NCI-H1105 (cell line): ENCODE measurements at places on chromosomes 4 and X.
A peak's percentile ranks its signal among the peaks of the same experiment; 100 is the strongest.

GRCh38 chr4:121767166-121767565 lies 2.2 kb upstream of the SMIM43 start:
- no peak for DNase-seq

DNA sequence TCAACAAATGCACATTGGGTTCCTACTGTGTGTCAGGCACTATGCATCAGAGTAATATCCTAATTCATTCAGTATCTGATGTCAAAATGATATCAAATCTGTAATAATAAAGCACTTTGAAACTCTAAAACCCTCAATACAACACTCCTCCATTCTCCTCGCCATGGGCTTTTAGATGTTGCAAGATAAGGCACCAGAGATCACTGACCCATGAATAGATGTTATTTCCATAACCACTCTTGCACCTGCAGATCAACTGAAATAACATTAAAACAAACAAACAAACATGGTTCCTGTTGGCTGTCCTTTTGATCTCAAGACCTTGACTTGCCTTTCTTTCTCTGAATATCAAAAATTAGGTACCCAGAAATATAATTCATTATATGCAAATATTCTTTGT lies 100.2 kb downstream of the MAB21L2 start:
- peak; percentile 22 for DNase-seq

DNA sequence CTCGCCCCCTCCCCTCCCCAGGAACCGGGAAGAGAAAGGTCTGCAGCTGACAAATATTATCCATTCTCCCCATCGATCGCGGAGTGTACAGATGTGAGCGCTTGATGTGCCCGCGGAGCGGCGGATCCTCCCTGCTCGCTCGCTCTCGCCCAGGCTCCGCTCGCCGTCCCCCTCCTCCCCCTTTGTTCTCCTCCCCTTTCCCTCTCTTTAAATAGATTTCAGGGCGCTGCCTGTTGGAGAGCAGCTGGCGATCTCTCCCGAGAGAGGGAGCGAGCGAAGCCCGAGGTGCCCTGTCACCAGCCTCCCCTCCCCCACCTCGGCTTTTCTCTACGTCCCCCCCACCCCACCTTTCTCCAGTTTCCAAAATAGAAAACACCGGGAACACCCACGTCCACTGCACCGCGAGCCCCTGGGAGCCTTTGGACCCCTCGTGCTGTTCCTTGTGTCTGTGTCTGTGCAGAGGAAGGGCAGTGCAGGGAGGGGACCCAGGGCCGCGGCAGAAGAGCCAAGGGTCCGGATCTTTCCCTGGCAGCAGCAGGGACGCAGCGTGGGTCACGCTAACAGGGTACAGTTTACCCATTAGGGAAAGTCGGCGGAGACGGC lies 56.6 kb upstream of the BCOR start:
- DNase-seq: peak; percentile 81

DNA sequence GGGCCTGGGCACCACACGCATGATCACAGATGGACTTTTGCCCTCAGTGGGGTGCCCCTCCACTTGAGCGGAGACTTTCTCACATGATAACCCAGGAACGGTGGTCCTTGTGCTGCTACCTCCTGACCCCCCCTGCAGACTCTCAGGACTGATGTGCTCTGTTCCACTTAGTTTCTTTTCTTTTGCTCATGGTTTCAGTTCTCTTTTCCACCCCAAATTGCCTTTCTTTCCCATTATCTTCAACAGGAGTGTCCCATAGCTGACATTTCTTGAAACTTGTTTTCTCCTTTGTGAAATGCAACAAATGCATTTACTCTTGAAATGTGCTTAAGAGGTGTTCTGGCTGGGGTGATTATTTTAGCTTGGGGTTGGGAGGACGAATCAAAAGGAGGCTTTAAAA lies 9.0 kb downstream of the MPC1L start:
- DNase-seq: no peak

- DNase-seq: no peak
Observed at GRCh38 chr4:159227984-159228383, 125.1 kb downstream of the RAPGEF2 start.

- peak; percentile 31 for DNase-seq
Observed at GRCh38 chr4:38387348-38387747, 276.7 kb upstream of the KLF3 start.

DNA sequence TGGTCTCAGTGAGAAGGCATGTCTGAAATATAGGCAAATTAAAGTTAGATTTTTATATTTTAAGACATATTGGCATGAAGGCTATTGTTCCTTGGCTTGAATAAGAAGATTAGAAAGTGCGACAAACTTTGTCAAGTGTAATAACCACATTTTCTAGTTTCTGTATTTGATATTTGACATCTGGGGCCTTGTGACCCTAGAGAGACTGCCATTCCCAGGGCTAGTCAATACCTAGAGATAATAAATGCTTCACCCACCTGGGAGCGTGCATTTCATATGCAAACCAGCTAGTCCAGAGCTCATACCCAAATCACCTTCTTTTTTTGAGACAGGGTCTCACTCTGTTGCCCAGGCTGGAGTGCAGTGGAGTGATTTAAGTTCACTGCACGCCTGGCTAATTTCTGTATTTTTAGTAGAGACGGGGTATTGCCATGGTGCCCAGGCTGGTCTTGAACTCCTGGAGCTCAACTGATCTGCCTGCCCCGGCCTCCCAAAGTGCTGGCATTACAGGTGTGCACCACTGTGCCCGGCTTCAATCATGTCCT lies 62.6 kb downstream of the COQ2 start:
- no peak for DNase-seq

GRCh38 chr4:8285976-8286718 lies 16.6 kb downstream of the HTRA3 start:
- no peak for DNase-seq

- DNase-seq: no peak
Observed at GRCh38 chr4:113586072-113586471, 175.5 kb downstream of the CAMK2D start.

DNA sequence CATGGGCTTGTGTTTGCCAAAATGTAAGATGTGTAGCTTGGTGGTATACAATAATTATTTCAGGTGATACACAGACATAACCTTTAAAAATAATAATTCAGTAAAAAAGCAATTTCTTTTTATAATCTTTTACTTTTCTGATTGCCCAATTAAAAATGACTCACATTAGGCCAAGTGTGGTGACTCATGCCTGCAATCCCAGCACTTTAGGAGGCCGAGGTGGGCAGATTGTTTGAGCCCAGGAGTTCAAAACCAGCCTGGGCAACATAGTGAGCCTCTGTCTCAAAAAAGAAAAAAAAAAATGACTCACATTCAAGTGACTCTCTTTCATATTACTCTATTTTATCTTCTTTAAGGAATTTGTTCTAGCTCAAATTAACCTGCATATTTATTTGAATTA lies 449.4 kb upstream of the HTR2C start:
- DNase-seq: no peak

DNA sequence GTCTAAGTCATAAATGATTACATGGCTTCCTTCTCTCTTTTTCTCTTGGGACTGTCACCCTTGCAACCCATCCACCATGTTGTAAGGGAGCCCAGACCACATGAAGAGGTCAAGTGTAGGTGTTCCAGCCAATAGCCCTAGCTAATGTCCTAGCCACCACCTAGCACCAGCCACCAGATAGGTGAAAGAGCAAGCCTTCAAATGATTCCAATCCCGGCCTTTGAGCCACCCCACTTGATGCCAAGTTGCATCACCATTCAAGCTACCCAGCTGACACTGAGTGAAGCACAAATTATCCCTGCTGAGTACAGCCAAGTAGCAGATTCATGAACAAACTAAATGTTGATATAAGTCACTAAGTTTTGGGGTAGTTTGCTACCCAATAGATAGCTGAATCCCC lies 274.3 kb downstream of the BCOR start:
- DNase-seq: no peak

DNA sequence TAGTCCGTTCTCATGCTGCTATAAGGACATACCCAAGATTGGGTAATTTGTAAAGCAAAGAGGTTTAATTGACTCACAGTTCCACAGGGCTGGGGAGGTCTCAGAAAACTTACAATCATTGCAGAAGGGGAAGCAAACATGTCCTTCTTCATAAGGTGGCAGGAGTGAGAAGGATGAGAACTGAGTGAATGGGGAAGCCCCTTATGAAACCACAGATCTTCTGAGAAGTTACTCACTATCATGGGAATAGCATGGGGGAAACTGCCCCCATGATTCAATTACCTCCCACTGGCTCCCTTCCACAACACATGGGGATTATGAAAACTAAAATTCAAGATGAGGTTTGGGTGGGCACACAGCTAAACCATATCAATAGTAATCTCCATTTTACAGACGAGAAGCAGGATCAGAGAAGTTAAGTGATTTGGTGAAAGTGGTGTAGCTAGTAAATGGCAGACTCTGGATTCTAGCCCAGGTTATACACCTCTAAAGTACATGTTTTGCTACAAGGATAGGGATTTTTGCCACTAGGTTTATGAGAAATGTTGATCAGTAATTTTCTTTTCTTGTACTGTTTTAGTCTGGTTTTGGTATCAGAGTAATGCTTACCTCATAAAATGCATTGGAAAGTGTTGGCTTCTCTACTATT lies 47.3 kb upstream of the C1GALT1C1 start:
- DNase-seq: no peak

DNA sequence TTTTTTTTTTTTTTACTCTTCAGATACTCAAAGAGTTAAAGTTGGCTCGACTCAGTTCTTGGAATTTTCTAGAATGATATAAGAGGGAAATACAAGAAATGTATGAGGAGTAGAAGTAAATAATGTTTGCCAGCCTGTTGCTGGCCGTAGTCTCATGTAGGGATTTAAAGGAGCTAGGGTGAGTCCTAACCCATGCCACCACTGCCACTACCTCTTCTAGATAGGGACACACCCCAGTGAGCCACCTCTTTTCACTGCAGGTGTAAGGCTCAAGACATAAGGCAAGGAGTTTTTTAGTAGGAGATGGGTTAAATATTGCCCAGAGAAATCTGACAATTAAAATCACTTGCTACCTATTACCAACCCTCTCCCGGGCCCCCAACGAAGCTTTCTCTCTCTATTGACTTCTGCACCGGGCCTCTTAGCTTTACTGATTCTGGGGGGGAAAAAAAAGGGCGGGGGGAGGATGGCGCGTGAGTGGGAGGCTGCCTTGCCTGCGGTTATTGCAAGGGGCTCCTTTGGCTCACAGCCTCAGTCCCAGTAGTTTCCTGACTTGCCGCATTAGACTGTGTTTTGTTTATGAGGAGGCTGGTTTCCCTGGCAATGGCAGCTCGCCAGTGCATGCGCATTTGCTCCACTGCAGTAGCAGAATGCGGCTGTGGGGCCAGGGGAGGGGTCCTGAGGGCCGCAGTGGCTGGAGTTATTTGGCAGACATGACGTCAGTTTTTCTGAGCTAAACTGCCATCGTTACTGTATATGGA lies 3.0 kb downstream of the LINC00632 start:
- peak; percentile 19 for DNase-seq

DNA sequence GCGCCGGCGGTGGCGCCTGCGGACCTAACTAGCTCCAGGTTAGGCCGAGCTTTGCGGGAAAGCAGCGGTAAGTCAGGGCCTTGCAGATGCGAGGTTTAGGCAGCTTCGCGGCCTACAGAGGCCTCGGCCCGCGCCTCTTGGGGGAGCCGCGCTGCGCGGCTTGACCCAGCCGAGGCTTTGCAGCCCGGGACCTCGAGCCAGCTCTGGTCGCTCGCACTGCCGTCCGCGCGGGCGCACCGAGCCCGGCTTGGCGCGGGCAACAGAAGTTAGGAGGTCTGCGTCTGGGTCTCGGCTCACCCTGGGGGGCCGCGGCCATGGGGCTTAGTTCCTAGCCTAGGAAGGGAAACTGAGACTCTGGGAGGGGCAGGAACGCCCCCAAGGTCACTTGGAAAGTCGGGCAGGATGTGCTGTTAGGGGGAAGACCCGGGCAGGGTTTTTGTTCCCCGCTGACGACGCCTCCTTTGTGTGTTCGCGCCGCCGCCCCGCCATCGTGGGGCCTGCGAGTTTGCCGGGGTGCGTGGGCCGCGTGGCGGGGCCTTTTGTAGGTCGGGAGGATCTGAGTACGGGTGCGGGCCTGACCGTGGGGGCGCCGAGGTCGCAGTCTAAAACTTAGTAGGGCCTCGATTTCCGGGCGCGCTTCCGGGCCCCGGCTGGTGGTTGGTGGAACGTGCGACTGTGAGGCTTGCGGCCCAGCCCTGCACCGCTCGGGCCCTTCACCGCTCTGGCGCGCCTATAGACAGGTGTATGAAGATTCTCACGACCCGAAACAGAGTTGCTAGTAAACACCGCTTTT lies 482 bp downstream of the RNF4 start:
- DNase-seq: no peak

DNA sequence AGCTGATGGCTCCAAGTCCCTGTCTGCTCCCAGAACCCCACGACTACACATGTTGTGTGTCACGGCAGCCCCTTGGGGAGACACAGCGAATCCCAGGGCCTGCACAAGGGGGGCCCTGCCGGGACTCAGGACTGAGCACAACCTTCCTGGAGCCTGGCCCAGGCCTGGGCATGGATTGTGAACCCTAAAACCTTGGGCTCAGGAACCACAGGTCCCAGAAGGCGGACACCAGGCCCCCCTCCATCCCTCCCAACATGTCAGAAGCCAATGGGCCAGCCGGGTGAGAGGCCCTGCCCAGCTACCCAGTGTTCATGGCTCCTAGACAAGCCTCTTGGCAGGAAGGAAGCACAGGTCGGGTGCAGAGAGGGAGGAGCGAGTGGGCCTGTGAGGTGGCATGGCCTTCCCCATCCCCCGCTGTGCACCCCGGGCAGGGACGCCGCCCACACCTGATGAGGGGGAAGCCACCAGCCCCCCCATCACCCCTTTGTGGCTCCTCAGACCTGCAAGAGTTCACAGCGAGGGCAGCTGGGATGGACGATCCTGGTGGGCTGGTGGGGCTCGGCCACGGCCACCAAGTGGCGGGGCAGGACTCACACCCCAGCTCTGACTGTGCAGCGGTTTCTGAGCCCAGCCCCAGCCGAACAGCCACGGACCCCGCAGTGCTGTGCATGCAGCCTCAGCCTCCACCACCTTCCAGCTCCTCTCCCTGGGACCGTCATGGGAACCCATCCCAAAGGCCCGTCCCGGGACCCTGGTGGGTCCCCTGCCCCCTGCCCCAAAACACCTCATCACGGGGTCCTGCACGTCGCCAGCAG lies 3.7 kb downstream of the PDE6B start:
- DNase-seq: no peak

- no peak for DNase-seq
Observed at GRCh38 chr4:78734441-78735162, 41.5 kb upstream of the BMP2K start.

DNA sequence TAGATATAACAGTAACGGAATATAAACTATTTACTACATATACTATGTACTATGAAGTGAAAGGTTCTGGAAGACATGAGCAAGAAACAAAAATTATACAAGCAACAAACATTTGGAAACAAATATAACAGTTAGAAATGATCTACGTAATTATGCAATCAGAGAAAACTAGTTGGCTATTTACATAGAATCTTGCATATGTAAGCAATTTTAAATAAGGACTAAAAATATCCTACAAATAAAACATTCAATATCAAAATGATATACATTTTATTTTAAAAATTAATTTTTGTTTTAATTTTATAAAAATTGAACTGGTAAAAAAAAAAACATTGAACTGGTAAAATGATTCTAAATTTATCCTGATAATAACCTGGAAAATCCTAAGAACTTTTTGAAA lies 642.5 kb upstream of the PCDH10 start:
- no peak for DNase-seq

DNA sequence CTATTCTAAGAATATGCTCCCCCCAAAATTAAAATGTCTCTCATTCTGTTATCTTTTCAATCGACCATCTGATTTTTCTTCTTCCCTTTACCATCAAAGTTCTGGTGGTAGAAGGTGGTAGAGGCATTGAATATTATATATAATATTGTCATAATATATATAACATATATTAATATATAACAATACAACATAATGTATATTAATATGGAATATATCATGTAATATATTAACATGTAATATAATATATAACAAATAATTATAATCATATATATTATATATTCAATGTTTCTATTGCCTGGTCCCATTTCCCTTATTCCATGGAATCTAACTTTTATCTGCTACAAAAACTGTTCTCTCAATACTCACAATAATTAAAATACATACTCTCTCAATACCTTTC lies 40.6 kb downstream of the STPG2 start:
- no peak for DNase-seq
